ENCODE measurements at places on chromosomes 5 and 9.

GRCh38 chr5:178058321-178059012, 54.9 kb upstream of the N4BP3 start:
- no peak for DNase-seq

DNA sequence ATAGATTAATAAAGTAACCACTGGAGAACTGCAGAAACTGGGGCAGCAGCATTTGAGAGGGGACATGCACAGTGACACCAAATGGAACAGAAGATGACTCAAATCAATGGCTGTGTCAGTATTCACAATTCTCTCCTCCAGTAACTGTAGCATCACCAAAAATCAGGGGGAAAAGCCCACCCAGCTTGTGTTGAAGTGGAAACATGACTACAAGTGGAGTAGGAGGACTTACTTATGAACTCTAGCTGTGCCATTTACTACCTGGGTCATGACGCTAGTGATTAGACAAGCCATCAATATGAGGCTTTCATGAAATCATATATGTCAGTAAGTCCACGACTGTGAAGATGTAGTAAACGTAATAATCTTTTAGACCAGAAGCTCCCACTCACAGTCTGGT, 199.8 kb upstream of the PTGER4 start:
- no peak for DNase-seq

DNA sequence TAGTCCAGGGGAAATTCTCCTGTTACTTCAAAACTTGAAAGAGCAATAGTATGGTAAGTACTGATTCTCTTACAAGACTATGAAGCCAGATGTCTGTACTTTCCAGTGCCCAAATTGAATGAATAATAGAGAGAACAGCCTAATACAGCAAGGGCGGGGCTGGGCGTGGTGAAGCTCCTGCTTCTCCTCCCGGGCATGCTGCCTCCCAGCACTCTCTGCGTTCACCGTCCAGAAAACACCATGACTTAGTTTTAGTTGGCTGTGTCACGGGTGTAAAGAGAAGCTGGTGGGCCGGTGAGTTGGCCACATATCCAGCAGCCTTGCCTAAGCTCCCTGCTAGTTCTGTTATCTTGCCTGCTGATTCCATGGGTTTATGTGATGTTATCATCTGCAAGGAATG, 40.7 kb upstream of the ADAMTS2 start:
- DNase-seq = no peak

DNA sequence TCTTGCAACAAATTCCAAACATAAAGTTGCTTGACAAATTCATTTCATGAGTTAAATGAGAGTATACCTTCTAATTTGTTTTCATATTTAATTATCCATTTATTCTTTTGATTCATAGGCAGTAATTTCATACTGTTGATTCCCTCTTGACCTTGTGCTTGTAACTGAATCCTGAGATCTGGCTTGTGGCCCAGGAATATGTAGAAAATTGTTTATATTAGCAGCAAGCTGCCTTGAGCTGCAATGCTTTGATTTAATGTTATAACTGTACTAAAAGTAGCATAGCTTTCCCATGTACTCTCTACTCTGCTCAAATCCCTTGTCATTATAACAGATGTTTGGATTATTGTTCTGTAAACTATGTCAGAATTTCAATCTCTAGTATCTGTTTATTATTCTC, 780.7 kb downstream of the NR2F1-AS1 start:
- DNase-seq = no peak

GRCh38 chr9:70635790-70636189, 221.3 kb upstream of the KLF9 start:
- no peak for DNase-seq

DNA sequence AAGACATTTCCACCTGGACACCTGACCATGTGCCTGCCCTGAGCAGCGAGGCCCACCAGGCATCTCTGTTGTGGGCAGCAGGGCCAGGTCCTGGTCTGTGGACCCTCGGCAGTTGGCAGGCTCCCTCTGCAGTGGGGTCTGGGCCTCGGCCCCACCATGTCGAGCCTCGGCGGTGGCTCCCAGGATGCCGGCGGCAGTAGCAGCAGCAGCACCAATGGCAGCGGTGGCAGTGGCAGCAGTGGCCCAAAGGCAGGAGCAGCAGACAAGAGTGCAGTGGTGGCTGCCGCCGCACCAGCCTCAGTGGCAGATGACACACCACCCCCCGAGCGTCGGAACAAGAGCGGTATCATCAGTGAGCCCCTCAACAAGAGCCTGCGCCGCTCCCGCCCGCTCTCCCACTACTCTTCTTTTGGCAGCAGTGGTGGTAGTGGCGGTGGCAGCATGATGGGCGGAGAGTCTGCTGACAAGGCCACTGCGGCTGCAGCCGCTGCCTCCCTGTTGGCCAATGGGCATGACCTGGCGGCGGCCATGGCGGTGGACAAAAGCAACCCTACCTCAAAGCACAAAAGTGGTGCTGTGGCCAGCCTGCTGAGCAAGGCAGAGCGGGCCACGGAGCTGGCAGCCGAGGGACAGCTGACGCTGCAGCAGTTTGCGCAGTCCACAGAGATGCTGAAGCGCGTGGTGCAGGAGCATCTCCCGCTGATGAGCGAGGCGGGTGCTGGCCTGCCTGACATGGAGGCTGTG, 32.4 kb downstream of the CXXC5 start:
- no peak for DNase-seq

DNA sequence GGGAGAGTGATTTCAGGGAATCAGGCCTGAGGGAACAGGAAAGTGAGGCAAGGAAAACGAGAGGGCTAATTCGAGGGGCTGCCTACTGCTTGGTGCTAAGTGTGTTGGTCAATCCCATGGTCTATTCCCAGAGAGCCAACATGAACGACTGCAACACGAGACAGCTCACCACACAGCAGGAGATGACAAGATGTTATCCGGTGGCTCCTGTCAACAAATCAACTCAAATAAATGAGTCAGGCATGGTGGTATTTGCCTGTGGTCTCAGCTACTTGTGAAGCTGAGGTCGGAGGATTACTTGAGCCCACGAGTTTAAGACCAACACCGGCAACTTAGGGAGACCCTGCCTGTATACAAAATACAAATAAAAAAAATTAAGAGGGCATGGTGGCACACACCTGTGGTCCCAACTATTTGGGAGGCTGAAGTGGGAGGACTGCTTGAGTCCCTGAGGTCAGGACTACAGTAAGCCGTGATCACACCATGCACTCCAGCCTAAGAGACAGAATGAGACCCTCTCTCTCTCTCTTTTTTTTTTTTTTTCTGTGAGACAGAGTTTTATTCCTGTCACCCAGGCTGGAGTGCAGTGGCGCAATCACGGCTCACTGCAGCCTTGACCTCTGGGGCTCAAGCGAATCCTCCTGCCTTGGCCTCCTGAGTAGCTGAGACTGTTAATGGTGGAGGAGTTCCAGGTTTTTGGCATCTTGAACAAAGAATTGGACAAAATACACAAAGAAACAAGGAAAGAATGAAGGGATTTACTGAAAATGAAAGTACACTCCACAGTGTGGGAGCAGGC, 9.0 kb upstream of the FAF2 start:
- no peak for DNase-seq

GRCh38 chr5:54521856-54522479, 4.4 kb downstream of the SNX18 start:
- no peak for DNase-seq
